ENCODE measurements at places on chromosomes 13 and 19.

- DNase-seq, result no peak
These were observed at the start of gene GRIK5 for GRCh38 chr19:42069619-42070351. Gene GRIK5, minus strand, starts transcription at chr19:42070206. Its CDS starts 4,436 bp downstream, at chr19:42065770.

GRCh38 chr13:109819874-109820273 is 33.5 kb upstream of the IRS2 start:
- DNase-seq, result no peak

GRCh38 chr13:105184201-105184600 is 1351.3 kb downstream of the EFNB2 start:
- DNase-seq, result no peak

- DNase-seq, result no peak
These were observed 1433.0 kb downstream of the UQCRFS1 start for GRCh38 chr19:27779954-27780353.

DNA sequence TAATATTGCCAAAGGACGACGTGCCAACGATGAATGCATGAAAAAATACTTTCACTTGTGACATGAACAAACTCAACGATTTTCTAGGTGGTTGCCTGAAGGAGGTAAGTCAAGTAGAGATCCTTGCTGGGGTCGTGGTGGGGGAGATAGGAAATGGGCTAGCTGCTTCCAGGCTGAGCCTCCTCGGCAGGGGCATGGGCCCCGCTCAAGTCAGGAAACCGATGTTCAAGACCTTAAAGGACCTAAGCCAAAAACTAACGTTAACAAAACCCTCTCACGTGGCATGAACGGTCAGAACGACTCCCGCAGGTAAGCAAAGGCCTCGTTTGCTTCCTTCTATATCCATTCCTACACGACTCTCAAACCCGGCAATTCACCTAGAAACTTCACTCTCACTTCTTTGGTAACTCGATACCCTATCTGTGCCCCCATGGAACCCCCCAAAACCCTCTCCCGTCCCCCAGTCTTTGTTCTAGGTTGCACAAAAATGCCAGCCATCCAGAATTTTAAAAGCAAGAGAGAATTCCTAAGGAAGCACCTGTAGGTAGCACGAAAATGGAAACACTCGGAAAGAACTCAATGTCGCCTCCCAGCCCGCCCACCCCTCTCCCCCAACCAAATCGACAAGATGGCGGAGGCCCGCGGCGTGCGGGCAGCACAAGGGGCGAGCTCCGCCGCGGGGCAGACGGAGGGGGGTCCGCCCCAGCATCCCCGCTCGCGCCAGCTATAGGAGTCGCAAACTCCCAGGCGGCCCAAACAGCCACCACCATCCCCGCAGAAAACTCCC is 13.6 kb downstream of the ACP4 start:
- no peak for DNase-seq

- DNase-seq, result no peak
These were observed 78.8 kb downstream of the SOX1 start for GRCh38 chr13:112145551-112146360.

DNA sequence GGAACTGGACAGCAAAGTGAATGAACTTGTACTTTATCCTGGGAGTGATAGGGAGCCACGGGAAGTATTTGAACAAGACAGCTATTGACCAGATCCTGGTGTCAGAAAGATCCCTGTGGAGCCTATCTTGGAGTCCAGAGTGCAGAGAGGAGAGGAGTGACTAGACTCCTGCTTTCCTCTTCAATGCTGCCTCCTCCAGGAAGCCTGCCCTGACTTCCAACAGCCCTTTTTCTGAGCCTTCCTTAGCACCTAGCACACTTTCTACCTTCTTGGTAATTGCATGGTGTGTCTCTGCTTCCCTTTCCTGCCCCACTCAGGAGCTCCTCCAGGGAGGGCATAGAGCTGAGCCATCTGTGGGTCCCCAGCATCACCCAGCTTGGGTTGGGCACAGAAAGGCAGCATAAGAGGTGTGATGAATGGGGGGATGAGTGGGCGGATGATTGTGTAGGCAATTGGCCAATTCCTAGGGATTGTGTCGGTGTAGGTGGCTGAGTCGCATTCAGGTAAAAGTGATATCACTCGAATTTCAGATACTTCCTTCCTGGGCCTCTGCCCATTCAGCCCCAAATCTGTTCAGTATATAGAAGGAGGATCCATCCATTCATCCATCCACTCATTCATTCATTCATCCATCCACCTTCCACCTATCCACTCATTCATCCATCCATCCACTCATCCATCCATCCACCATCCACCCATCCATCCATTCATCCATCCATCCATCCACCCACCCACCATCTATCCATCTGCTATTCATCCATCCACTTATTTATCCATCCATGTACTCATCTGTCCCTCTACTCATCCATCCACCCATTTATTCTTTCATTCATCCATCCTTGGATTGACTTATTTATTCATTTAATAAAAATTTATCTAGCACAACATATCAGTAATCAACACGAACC is 26.9 kb downstream of the CYP4F22 start:
- DNase-seq, result no peak

DNA sequence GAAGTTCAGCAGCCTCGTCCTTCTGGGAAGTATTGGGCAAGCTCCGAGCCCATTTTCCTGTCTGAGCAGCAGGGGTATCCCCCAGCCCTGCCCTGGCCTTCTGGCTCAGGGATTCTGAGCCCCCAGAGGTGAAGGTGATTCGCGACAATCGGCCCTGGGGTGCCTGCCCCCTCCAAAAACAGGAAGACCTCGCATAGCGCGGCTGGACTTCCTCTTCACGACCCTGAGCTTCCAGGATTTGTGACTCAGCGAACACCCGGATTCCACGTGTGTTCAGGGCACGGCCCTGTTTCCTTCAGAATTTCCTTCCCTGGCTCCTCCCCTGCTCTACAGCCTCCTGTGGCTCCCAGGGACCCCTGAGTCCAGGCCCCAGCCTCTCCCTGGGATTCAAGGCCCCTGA is at the start of gene SEMA6B:
SEMA6B (minus strand) TSS at position 116 of the 400 bp plus-strand sequence. CDS start 1,227 bp downstream, outside the sequence.
- no peak for DNase-seq

DNA sequence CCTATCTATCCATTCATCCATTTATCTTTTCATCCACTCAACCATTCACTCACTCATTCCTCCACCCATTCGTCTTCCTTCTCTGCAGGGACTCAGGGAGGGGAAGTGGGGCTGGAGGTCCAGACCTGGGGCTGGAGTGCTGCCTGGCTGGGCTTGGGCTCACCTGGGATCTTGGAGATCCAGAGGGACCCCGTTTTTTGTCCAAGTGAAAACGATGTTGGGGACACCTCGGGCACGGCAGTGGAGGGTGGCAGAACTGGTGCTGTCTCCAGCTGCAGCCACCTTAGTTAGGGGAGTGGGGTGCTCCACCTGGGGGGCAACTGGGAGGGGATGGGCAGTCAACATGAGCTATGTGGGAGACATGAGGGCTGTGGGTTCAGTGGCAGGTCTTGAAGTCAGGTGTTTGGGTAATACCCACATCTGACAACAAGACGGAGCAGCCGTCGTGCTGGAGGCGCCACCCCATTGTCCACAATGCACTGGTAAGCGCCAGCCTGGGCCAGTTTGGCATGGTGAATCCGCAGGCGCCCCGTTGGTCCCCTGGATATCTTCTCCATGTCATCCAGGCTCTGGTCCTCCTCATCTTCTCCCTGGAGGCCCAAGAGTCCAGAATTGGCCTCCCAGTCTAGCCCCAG is 10.2 kb downstream of the NPHS1 start:
- no peak for DNase-seq

- DNase-seq, result no peak
These were observed 103.7 kb upstream of the EDNRB start for GRCh38 chr13:78022164-78022877.

- no peak for DNase-seq
These were observed 2.1 kb downstream of the SOX21 start for GRCh38 chr13:94710065-94710781.

- DNase-seq, result no peak
These were observed 11.7 kb upstream of the IRGC start for GRCh38 chr19:43704002-43704705.

- DNase-seq, result no peak
These were observed 6.8 kb downstream of the TRAPPC6A start for GRCh38 chr19:45171211-45171623.

DNA sequence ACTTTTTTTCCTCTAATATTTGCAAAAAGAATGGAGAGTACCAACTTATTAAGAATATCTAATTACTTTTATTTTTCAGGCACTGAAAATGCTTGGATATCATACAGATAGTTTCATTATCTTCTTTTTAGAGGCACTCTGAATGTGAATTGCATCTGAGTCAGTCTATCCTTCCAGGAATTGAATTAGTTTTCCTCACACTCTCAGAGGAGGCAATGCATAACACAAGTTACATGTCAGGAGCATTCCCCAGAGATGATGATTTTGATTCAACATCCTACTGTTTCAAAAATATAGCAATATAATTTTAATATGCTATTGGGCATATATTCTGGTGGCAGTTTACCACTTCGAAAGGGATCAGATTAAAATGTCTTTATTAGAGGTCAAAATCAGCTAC is 1315.4 kb downstream of the PCDH9 start:
- no peak for DNase-seq

DNA sequence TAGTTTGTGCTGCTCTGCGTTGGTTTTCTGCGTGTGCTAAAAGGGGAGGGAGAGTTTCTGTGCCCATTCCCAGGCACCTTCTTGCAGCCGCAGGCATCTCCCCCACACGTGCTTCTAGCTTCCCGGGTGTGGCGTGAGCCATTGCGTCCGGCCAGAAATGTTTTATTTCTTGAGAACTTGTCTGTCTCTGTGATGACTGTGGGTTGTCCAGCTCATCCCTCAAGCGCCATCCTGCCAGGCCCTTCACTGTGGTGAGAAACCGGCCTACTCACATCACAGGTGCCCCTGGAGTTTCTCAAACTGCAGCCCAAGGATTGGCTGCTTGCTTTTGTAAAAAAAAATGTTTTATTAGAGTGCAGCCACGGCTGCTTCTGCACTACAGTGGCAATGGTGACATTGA is 24.2 kb downstream of the EPN1 start:
- DNase-seq, result no peak

- DNase-seq, result no peak
These were observed 72.1 kb downstream of the SLITRK1 start for GRCh38 chr13:83810136-83810535.

GRCh38 chr19:55644842-55645511 is 1.5 kb downstream of the ZNF581 start:
- DNase-seq, result no peak

DNA sequence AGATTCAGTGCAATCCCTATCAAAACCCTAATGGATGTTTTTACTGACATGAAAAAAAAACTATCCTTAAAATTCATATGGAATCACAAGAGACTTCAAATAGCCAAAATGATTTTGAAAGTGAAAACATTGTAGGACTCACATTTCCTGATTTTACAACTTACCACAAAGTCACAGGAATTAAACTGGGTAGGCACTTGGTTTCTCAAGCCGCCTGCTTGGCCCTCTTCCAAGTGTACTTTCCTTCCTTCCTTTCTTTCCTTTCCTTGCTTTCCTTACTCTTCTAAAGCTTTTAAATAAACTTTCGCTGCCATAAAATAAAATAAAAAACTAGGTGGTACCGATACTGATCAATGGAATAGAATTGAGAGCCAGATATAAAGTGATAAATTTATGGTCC is 21.0 kb upstream of the CD33 start:
- DNase-seq, result no peak

DNA sequence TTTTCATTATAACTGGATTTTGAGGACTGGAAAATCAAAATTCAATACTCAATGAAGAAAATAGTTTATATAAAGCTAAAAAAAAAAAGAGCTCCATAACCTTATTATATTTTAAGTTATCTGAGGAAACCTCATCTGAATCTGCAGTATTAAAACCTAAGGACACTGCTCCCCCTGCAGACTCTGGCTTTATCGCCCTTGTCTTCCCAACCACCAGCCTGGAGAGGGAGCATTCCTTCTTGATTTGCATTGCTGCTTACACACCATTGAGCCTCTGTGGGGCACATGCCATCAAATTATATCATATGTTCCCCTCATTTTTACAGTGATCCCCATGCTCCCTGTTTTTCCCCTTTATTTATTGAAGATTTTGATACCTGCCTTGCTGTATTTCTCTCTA is 871.4 kb upstream of the GPC6 start:
- DNase-seq, result no peak

DNA sequence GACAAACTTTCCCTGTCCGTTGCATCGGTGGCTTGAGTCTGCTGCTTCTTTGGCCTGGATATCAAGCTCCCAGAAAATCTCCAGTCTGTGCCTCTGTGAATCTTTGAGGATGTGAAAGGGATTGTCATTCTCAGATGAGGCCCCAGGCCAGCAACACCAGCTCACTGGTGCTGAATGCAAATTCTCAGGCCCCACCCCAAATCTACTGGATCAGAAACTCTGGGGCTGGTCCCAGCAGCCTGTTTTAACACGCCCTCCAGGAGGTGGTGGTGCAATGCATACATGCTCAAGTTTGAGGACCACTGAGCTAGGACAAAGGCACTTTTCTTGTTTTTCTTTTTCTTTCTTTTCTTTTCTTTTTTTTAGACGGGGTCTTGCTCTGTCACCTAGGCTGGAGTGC is 23.6 kb downstream of the TNFSF11 start:
- no peak for DNase-seq

GRCh38 chr13:20053891-20054290 is 95.4 kb downstream of the ZMYM2 start:
- DNase-seq, result no peak

- no peak for DNase-seq
These were observed 142.8 kb upstream of the PCDH9 start for GRCh38 chr13:67372868-67373464.

Measured in activated naive CD8-positive, alpha-beta T cell treated with anti-CD3 and anti-CD28 coated beads, Interleukin-2, amount 50 U/mL, for 16 hours (primary cell).